SW 1271 (cell line): ENCODE measurements at places on chromosomes 7 and 10.

DNA sequence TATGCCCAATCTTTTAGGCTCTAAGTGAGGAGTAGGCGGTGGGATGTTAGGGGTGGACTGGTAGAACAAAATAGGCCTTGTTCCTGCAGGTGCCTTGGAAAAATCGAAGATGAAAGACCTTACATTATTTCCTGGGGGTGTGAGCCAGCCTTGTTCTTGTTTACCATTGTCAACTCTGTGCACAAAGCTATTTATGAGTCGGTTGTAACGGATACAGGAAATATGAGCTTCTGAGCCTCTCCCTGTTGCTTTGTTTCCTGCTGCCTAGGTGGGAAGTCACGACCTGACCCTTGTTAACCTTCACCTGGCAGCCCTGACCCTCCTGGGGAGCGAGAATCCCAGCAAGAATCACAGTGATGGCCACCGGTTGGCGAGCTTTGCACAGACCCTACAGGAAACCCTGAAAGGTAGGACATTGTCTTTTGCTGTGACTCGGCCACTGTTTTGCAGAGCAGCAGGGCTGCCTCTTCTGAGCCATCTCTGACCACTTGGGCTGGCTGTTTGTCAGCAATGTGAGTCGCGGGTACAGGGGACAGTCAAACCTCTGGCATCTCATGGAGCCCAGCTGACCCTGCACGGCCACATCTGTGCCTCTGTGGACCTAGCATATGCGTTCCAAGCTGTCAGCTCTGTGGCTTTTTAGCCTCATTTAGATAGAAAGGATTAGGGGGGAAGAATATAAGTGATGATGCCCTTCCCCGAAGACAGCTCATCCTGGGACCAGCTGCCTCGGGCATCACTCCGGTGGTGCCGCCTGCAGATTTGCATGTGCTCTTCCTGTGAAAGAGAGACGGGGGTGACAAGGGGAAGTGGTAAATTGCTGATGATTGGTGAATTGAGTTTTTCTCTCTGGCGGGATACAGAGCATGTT, 102.1 kb upstream of the ANLN start:
- no peak for DNase-seq

- DNase-seq, result no peak
These were observed 86.2 kb upstream of the PPIF start for GRCh38 chr10:79260811-79261740.

GRCh38 chr7:29287366-29287765, 92.8 kb downstream of the CHN2 start:
- peak; percentile 47 for DNase-seq

GRCh38 chr10:30384701-30385201, 35.7 kb upstream of the MTPAP start:
- peak; percentile 46 for DNase-seq

DNA sequence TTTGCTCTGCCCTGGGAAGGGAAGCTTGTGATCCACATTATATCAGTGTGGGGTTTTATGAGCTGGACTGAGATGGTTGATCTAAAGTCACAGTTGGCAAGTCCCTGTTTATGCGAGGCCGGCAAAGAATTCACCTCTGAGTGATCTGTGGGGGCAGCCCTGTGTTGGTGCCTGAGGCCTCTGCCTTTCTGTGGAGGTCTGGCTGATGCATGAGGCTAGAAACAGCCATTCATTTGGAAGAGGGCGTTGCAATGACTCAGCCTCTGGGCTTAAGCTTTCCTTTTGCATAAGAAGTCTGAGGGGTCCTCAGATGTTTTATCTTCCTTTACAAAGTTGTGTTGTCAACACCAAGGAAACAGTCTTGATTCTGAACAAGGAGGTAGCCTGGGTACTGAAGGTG, 126.9 kb downstream of the MGMT start:
- no peak for DNase-seq

- DNase-seq, result no peak
These were observed 69.2 kb upstream of the EFCAB10 start for GRCh38 chr7:105650382-105650970.

- no peak for DNase-seq
These were observed 373.5 kb downstream of the KCNMA1 start for GRCh38 chr10:77264107-77264506.

DNA sequence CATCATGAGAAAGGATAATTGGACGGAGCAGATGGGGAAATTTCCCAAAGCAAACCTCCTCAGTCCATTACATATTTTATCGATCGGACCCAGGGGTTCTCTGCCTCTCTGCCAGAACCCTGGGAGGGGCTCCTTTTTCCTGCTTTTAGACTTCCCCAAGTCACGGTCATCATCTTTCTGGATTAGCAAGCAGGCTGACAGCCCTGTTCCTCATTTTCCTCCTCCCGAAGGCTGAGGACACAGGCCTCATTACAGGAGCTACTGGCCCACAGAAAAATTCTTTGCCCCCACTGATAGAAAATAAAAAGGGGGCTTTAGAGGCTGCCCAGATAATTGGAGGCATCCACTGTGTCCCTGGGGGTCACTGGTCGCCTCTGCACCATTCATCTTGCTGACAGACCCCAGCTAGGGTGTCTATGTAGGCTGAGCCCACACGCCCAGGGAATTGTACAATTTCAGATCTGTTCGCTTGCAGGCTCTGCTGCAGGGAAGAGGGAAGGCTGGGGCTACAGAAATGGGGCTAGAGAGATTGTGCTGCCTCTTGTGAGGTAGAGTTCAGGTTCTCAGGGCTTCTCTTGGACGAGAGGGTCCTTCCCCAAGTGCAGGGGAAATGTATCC, 125.7 kb upstream of the SDK1 start:
- DNase-seq, result no peak

DNA sequence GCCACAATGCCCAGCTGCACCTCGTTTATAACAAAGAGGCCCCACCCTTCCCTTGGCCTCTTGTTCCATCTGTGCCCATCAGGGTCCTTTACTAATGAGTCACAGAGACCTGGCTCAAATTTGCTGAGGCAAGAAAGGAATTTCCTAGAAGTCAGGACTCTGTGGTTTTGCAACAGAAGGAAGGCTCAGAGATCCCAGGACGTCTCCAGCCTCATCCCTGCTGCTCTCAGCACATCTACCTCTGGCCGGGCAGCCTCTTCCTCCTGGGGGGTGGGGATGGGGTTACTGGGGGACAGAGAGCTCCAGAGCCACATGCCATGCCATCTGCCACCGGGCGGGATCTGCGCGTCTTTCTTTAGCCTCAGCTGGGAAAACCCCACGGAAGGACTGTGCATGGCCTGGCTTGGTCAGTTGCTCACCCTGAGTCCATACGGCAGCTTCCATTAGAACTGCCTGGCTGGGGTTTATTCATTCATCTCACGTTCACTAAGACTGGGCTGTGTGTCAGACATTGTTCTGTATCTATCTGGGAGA, 41.9 kb upstream of the PSMG3 start:
- DNase-seq, result peak; percentile 35

GRCh38 chr10:99850767-99851340, 68.4 kb downstream of the ABCC2 start:
- DNase-seq, result no peak

DNA sequence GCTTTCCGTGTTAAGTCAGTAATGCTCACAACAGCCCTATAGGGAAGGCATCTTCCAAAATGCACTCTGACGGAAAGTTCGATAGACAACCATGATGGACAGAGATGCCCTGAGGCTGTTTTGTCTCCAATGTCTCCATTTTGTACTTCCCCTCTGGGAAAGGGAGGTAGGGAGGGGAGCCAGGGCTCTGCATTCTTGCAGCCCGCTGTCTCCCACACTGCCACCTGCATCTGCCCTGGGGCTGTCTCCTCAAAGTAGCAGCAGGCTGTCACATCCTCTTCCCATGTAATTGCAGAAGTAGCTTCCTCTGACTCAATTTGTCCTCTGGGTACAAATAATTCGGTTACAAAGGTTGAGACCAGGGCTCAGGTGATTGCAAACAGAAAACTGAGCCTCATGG, 131.4 kb downstream of the GPAM start:
- no peak for DNase-seq

DNA sequence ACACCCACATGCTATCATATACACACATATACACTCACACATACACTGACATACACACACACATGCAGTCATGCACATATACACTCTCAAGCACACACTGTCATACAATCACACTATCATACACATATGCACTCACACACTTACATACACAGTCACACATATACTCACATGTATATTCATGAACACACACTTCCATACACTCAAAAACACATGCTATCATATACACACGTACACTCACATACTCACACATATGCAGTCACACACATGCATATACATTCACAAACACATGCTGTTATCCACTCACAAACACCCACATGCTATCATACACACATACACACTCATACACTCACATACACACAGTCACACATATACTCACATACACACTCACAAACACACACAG, 71.0 kb upstream of the PLXNA4 start:
- no peak for DNase-seq

DNA sequence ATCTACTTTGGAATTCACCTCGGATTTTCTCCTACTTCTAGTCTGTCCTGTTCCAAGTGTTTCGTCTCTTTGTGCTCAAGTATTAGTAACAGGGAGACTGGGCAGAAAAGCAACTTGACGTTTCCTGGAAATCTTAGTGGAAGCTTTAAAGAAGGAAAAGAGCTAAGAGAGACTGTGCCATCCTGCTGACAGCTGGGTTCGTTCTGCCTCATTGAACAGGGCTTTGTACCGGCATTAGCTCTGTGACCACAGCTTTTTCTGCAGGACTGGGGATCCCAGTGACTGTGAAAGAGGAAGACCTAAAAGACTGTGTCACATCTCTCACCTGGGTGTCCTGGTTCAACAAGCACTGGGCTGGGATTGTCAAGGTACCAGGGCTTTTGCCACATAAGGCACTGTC, 70.8 kb upstream of the CDCA7L start:
- DNase-seq, result no peak

DNA sequence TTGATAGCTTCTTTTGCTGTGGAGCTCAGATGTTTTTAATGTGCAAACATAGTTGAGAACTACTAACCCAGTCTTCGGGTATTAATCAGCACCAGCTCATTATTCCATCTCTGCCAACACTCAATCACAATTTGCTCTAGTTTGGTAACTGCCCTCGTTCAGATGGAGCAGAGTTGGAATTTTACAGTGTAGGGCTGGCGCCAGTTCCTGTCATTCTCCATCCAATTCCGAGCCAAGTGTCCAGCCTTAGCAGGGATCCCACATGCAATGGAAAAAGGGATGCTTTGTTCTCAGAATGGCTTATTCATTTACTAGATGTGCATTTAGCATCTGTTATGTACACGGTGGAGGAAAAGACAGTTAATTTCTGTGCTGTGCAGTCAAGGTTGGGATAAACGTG, 504.5 kb upstream of the GALNT17 start:
- DNase-seq, result no peak
